ENCODE measurements at places on chromosomes 11 and 22.

DNA sequence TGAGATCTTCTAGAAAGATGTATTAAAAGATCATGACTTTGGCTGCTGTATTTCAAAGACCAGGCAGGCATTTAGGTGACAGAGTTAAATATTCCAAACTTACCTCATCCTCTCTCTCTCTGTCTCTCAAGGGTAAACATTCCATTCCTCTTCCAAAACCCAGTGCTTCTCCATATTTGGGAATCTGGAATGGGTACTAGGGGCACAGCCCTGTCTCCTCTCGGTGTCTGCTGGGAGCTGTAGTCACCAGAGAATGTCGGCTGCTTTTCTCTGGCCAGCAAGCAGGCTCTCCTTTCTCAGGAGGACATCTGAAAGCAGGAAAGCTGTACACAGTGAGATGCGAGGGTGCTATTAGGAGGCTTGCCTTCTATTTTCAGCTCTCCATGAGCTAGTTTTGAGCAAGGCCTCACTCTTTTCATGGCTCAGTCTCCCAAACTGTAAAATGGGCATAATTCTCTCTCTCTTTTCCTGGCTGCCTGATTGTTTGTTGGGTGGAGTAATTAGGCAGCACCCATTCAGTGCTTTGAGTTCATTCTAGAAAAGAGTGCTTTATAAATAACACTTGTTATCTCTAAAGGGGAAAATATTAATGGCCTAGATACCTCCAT lies 9.3 kb upstream of the PEX26 start:
- no peak for DNase-seq

DNA sequence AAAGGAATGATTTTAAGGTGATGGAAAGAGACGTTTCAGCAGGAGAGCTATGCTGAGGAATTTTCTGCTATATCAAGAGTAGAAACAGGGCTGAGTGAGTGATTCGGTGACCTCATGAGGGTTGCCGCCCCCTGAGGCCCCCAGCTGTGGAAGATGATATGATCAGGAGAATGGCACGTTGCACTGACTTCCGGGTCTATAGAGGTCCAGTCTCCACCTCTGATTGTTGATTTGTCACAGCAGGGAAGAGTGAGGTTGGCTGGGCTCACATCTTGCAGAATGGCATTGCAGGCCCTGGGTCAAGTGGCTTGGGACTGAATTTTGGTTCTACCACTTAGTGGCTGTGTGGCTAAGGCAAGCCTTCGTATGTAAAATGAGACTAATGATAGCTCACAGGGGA lies 205.1 kb downstream of the SNX19 start:
- DNase-seq: no peak

- no peak for DNase-seq
These were observed 7.6 kb upstream of the KCTD14 start for GRCh38 chr11:78030429-78031325.

DNA sequence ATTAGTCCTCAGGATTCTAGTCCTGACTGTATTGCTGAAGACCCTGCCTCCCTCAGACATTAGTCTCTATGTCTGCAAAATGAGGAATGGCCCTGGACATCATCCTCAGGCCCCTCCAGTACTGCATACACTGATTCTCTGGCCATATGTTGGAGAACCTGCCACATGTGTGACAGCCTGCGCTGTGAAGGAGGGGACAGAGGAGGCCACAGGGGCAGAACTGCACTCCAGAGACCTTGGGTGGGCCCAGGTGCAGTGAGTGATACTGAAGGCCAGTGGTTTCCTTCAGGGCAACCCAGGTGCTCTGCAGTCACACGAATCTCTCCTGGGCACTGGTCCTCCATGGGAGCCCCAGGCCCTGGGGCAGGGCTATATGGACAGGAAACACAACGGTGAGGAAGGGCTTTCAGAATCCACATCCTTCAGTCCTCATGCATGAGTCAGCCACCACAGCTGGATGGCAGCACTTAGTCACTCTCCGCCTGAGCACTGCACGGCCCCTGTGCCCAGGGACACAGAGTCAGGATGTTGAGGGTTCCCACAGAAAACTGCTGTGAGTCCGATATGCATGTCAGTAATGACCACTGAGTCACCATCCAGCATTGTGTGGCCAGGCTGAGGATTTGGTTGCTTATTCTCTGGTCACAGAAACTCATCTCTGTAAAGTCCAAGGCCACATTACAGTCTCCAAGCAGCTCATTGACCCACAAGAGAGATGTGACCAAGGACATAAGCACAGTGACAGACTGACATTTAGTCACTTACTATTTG lies 39.7 kb downstream of the ME3 start:
- DNase-seq: no peak

DNA sequence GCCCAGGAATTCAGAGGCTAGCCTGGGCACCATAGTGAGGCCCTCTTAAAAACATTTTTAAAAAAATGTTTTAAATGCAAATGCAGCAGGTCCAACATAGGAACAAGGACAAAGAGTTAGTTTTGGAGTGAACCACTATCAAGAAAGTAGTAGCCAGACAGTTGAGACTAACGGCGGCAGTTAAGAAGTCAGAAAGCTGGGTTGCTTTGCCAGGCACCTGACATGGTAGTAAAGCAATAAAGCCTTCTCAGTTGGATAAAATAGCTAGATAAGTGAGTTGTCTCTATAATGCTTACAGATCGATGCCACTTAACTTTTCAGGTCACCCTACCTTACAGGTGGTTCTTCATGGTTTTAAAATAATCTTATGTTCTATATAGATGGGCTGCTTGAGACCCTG lies 16.9 kb upstream of the DDX17 start:
- no peak for DNase-seq

- DNase-seq: no peak
These were observed 46.7 kb downstream of the CLTCL1 start for GRCh38 chr22:19244600-19245352.
